ENCODE measurements at places on chromosomes 7 and 10. TPM values are rescaled to one million over a fixed set of nuclear protein-coding genes. Genes with fewer than 3 reads are reported as not detected.

DNA sequence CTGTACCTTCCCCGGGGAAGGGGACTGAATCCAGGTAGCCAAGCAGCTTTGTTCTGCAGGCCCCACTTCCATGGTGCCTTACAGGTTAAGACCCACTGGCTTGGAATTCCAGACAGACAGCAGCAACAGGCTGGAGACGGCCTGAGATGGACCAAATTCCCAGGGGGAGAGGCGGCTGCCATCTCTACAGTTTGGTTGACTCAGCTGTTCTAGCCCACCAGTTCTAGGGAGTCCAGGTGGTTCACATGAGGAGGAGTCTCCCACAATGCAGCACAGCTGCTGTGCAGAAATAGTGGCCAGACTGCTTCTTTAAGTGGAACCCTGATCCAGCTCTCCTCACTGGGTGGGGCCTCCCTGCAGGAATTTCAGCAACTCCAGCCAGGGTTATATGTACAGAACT lies 74.1 kb downstream of the C10orf67 start:
- no peak for DNase-seq

DNA sequence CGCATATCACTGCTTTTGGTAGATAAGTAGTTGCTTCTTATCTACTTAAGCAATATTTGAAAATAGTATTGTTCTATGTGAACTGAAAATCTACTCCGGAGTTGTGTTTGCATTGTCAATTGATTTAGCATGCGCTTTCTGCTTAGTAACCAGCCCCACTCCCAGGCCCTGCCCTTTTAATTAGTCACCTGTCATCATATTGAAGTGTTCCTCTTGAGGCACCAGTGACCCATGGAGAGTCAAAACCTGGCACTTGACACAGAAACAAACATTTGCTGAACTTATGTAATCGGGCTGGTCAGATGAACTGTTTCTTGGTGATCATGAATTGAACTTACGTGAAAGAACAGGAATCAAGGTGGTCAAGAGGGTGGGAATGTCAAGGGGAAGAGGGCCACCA lies 27.8 kb upstream of the CDHR3 start:
- DNase-seq, result no peak

GRCh38 chr7:18541181-18541870 lies 45.8 kb downstream of the HDAC9 start:
- DNase-seq, result peak; percentile 87

- DNase-seq, result no peak
Observed at GRCh38 chr7:17530741-17531421, 232.4 kb downstream of the AHR start.

GRCh38 chr10:110005719-110006118 lies 2.1 kb upstream of the ADD3 start:
- DNase-seq, result no peak

- DNase-seq, result no peak
Observed at GRCh38 chr10:133309720-133310398, 1.1 kb downstream of the ZNF511 start.

DNA sequence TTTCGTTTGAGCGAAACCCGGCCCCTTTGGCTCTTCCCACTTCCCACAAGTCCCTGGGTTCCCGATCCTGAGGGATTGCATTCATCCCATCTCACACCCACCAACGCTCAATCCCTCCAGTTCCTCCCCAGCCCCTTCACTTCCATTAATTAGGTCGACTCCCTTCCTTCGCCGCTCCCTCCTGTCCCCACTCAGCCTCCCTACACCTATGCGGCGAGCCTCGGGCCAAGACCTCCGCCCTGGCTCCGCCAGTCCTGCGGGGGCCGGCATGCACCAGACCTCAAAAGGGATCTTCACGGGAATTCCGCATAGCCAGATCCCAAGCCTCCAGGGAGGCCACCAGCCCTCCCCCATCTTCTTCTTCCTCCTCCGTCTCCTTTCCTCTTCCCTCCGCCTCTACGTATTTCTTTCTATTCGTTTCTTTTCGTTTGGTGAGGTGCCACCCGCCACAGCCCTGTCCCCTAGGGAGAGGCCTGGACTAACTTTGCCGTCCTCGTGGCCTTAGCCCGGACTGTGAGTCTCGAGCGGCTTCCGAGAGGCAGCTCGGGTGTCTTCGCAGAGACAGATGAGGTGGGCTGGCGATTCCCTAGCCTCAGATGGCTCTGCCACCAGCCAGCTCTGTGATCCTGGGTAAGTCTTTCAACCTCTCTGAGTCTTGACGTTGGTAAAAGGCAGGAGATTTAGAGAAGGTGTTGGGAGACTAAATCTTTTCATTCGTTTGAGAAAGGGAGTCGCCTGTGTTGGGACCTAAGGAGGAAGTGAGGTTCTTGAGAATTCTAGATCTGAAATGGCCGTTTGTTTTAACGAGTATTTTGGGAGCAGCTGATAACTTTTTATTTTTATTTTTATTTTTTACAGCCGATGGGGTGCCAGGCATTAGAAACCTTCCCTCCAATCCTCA lies 8.1 kb upstream of the LBX1 start:
- DNase-seq, result no peak

DNA sequence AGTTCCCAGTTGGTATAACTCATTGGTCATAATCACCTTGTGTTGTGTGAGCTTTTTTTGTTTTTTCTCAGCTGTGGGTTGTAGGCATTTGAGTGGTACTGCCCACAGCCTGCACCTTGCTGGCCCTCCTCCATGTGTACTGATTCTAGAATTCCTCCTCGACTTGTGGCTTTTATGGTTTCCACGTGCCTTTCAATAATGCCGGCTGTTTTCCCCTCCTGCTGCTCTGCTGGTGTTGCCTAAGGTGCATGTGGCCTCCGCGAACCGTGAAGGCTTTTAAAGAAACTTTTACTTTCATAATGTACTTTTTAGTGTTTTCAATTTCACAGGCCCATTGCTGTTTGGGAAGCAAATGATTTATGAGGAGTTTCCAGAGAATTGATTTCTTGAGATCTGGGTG lies 518.0 kb downstream of the REEP3 start:
- no peak for DNase-seq

- no peak for DNase-seq
Observed at GRCh38 chr10:95688648-95689047, 5.1 kb downstream of the TCTN3 start.

DNA sequence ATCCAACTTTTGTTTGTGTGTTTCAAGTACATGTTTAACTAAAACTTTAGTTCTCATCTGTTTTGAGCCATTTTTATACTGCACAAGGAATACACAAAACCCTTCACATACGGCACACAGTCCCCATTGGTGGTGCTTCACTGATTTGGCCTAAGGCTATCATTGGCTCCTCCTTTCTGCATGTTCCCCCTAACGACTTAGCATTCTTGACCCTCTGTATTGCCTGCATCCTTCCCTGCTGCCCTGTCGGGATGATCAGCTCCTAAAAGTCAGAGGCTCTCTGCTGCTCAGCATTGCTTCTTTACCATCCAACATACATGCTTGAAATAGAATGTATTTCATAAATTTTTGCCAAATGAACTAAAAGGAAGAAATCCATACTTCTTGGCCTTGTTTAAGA lies 111.4 kb upstream of the ABCB5 start:
- DNase-seq, result no peak

- no peak for DNase-seq
Observed at GRCh38 chr10:23742807-23743206, 303.9 kb downstream of the OTUD1 start.

GRCh38 chr7:98998821-98999725 lies 120.7 kb downstream of the TRRAP start:
- peak; percentile 39 for DNase-seq

- no peak for DNase-seq
Observed at GRCh38 chr10:5570007-5570655, 45.4 kb downstream of the CALML3 start.

DNA sequence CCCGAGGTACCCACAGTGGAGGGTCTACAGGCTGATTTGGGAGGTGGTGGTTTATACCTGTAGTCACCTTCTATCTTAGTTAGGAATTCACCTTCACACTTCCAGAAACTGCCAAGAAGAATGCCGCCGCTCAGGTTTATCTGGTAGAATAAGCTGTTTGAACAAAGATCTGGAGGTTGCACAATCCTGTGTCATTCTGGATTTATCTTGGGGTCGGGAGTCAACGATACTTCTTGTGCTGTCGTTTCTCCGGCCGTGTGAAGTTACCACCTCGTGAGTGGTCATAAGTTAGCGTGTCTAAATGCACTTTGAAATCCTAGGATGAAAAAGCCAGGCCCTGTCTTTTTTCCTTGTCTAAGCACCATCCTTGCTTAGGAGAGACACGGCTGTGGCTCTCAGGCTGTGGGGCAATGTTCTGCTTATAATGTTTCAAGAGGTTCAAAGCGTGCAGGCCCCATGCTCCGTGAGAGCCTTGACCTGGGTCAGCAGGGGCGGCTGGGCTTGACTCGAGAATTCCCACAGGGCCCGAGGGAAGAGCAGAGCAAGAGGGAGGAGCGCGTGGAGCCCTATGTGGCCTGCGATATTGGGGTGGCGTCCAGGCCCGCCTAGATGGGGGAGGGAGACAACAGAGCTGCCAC lies 35.5 kb downstream of the GRIFIN start:
- no peak for DNase-seq

DNA sequence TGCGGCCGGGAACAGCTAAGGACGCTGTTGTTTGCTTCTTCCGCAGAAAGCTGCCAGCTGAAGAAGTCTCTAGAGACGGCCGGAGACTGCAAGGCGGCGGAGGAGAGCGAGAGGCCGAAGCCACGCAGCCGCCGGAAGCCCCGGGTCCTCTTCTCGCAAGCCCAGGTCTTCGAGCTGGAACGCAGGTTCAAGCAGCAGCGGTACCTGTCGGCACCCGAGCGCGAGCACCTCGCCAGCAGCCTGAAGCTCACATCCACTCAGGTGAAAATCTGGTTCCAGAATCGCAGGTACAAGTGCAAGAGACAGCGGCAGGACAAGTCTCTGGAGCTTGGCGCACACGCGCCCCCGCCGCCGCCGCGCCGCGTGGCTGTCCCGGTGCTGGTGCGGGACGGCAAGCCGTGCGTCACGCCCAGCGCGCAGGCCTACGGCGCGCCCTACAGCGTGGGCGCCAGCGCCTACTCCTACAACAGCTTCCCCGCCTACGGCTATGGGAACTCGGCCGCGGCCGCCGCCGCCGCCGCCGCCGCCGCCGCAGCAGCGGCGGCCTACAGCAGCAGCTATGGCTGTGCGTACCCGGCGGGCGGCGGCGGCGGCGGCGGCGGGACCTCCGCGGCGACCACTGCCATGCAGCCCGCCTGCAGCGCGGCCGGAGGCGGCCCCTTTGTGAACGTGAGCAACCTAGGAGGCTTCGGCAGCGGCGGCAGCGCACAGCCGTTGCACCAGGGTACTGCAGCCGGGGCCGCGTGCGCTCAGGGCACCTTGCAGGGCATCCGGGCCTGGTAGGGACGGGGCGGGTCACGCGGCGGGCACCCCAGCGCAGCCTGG lies 2.4 kb downstream of the NKX2-3 start:
- DNase-seq, result no peak

DNA sequence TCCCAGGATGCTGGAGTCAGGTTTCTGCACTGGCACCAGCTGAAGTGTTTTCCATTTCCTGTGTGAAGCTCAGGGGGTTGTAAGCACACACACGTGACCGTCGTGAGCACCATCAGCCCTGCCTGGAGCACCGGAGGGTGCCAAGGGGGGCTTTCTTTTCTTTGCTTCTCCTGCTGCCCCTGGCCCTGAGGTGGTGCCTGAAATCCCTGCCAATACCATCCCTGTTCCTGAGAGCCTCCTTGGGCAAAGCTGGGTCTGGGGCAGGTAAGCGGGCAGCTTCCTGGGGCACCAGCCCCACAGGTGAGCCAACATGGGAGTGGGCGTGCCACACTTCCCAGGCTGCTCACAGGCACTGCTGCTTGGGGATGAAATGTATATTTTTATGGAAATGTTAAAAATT lies 593.6 kb downstream of the DNAJB6 start:
- no peak for DNase-seq

GRCh38 chr10:97406064-97406463 lies 4.9 kb upstream of the RRP12 start:
- no peak for DNase-seq

- DNase-seq, result no peak
Observed at GRCh38 chr7:142910481-142910880, 23.1 kb downstream of the TRPV5 start.

DNA sequence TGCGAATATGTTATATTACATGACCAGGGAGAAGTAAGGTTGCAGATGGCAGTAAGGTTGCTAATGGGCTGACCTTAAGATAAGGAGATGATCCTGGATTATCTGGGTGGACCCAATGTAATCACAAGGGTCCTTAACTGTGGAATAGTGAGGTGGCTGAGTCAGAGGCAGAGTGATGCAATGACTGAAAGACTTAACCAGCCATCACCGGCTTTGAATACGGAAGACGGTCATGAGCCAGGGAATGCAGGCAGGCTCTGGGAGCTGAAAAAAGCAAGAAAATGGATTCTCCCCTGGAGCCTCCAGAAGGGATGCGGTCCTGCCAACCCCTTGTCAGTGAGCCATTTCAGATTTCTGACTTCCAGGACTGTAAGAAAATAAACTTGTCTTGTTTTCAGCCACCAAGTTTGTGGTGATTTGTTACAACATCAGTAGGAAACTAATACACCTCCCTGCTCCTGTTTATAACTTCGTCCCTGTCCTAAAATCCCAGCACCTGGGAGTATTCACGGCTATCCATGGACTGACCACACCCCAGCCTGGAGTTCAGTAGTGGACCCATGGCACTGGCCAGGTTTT lies 4.6 kb upstream of the C10orf95 start:
- DNase-seq, result no peak

DNA sequence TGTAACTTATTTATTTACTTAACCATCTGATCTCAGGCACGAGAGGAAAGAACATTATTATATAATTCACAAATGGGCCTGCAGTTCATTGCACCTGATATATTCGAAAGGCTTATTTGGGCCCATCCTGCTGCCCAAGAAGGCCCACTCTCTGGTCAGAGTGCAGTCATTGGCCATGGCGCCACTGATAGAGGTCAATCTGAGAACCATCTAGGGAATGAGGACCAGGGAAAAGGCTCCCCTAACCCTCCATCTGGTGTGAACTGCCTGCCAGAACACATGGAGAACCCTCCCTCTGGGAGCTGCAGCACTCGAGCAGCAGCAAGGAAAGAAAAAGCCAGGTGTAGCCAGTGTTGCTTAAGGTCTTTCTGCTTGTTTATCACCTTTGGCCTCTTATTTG lies 136.6 kb downstream of the REEP3 start:
- DNase-seq, result no peak

GRCh38 chr10:10223131-10223530 lies 794.5 kb upstream of the CELF2 start:
- no peak for DNase-seq

- no peak for DNase-seq
Observed at GRCh38 chr10:50540826-50541122, 83.0 kb downstream of the SGMS1 start.

- no peak for DNase-seq
Observed at GRCh38 chr7:32496052-32496813, 944 bp downstream of the AVL9 start.

DNA sequence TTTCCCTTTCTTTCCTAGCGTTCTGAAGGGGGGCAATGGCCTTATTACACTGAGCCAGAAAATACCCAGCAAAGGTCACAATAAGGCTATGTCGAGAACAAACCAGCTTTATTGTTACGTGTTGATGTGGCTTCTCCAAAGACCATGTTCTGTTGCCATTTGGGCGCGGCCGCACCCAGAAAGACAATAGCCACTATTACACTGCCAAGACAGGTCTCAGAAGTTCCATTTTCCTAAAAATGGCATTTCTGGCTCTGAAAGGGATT lies 77.8 kb downstream of the PROSER2 start:
- no peak for DNase-seq

GRCh38 chr10:60795465-60796202 lies 17.4 kb downstream of the CDK1 start:
- DNase-seq, result no peak

The HOXA13 gene
- total RNA-seq, result not detected

The GRID2IP gene
- total RNA-seq, result not detected

The KAZALD1 gene
- 5.7 TPM for total RNA-seq

The LIPJ gene
- not detected for total RNA-seq

The CYP26A1 gene
- total RNA-seq, result not detected

The FIGNL1 gene
- 0.32 TPM for total RNA-seq

The PCGF5 gene
- total RNA-seq, result 39.8 TPM

The GPR158 gene
- not detected for total RNA-seq

The MMD2 gene
- not detected for total RNA-seq

All from ascending aorta (tissue), 2 donors.